ENCODE measurements at places on chromosomes 13 and 19.

GRCh38 chr13:44620057-44620456 is 43.9 kb upstream of the TSC22D1 start:
- no peak for DNase-seq

- no peak for DNase-seq
Observed at GRCh38 chr19:44600466-44600865, 12.9 kb upstream of the IGSF23 start.

- no peak for DNase-seq
Observed at GRCh38 chr13:97344265-97345175, 89.4 kb upstream of the RAP2A start.

- no peak for DNase-seq
Observed at GRCh38 chr19:13796301-13797057, 1.2 kb downstream of the ZSWIM4 start.

DNA sequence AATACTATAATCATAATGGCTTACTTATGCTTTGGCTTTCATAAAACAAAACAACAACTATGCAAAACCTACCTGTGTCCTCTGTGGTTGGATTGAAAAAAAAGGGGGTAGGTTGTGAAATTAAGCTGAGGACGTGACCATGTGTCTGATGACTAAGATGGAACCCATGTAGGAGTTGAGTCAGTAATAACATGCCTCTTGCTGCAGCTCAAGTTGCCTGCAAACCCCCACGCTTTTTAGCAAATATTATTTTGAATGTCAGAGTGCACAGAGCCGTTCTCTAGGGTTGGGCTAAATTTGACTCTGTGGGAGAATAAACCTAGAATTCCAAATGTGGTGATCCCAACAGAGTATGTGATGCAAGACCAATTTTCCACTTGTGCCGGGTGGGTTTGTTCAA is 209.3 kb downstream of the KCNRG start:
- no peak for DNase-seq

DNA sequence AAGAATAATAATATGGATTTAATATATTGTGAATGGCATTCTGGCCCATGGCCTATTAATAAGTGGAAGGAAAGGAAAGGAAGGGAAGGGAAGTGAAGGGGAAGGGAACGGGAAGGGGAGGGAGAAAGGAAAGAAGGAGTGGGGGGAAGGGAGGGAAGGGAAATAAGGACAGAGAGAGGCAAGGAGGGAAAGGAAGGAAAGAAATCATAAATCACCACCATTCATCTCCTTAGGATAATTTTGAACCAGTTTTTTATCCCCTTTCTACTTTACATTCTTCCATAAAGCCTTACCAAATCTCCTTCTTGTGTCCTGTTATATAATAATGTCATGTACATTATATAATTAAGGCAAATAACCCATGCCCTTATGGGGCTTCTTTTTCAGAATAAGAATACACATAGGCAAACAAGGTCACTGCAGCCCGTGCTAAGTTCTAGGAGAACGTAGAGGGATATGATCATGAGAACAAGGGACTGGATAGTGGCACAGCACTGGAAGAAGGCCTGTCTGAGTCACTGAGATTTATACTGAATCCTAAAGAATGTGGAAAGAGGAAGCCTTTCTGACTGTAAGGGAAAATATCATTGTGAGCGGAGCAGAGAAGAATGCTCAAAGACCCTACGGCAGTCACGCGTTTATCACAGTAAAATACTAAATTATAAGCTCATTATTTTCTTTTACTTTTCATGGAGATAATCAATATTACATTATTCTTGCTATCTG is 444.5 kb upstream of the GPC6 start:
- DNase-seq = no peak

- peak; percentile 81 for DNase-seq
Observed at GRCh38 chr19:51002542-51003311, 1.3 kb upstream of the KLK8 start.

DNA sequence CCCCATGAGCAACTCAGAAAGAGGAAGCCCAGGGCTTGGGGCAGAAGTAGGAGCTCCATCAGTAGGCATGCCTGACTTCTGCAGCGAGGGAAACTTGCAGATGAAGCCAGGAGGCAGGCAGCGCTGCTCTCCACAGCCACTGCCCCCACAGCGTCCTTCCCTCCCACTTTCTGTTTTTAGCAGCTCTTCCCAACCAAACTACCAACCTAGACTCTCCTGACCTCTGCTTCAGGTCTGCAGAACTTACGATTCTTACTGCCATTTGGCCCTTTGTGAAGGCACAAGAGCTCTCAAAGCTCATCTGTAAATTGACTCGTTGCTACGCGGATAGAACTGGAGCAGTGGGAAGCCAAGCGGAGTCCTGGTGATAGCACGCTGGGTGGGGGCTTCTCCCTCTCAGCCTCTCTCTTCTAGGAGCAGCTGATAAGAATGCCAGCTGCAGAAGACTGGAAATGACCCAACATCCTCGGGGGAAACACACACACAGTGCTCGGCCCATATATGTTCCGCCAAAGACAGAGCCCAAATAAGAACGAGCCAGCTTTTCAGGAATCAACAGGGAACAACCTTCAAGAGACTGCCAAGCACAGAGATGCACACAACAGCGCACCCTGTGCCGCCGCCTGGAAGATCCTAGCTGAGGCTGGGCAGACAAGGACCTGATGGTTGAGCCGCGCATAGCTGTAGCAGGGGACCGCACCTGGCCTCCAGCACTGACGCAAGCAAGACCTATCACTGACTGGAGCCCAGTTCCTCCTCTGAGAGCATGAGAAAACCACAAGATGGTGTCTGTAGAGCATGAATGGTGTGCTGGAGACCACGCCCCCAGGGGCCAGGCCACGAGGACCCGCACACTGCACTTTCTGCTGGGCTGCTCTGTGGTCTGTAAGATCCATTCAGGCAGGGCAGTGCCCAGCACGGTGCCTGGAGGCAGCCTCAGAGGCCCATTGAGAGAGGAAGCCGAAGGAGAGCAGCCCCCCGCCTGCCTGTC is 15.9 kb upstream of the SLC35E1 start:
- DNase-seq = no peak

DNA sequence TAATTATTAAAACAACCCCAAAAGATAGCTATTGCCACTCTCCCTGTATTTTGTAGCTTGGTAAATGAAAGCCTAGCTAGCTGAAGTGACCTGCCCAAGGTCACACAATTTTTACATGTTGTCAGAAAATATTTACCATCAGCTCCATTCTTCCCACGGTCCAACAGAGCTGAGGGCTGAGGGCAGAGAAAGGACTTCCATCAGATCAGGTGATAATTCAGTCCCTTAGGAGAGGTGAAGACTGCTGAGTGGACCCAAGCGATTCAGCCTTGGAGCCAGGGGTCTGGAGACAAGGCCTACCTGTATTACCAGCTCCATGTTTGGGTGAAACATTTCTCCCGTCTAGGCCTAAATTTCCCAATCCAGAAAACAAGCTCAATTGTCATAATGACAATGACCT is 149.5 kb upstream of the TSHZ3 start:
- DNase-seq = no peak

DNA sequence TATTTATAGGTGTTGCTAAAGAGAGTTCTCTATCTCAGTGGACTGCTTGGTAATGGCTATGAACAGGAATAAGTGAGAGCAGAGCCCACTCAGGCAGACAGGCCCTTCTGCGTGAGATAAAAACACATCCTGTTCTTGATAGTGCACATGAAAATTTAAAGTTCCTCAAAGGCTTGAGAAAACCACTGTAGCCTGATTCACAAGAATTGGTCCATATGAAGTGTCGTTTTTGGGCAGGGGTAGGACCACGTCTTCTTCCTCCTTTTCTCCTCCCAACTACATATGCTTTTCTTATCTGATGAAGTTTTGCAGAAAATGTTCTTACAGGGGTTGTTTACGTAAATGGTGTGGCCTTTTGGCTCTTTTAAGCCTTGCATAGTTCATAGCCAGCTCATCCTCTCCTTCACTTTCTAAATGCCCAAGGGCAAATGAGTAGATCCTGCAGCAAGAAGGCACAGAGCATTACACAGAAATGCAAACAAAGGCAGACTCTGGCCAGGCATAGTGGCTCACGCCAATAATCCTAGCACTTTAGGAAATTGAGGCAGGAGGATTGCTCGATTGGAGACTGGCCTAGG is 53.8 kb downstream of the RNF6 start:
- no peak for DNase-seq

DNA sequence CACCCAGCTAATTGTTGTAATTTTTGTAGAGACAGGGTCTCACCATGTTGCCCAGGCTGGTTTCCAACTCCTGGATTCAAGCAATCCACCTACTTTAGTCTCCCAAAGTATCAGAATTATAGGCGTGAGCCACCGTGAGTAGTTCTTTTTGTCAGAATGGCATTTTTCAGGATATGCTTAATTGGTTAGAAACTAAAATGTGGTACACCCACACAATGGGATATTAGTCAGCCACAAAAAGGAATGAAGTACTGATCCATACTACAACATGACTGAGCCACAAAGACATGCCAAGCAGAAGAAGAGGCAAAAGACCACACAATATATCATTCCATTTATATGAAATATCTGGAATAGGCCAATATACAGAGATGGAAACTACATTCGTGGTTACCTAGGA is 41.7 kb upstream of the MAP3K10 start:
- no peak for DNase-seq

- no peak for DNase-seq
Observed at GRCh38 chr13:73365252-73365651, 306.4 kb downstream of the KLF5 start.

- DNase-seq = no peak
Observed at GRCh38 chr13:32616883-32617511, 30.7 kb downstream of the PDS5B start.

- no peak for DNase-seq
Observed at GRCh38 chr13:107881362-107881761, 334.0 kb downstream of the LIG4 start.

GRCh38 chr19:49614096-49614833 is 23.3 kb downstream of the PRR12 start:
- DNase-seq = no peak

DNA sequence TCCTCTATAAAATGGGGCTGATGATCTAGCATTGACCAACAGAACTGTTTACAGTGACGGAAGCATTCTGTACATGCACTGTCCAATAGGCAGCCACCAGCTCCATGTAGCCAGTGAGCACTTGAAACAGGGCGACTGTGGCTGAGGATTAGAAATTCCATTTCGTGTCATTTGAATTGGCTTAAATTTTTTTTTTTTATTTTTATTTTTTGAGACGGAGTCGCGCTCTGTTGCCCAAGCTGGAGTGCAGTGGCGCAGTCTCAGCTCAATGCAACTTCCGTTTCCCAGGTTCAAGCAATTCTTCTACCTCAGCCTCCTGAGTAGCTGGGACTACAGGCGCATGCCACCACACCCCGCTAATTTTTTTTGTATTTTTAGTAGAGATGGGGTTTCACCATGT is 3.0 kb downstream of the PRKCG start:
- no peak for DNase-seq

DNA sequence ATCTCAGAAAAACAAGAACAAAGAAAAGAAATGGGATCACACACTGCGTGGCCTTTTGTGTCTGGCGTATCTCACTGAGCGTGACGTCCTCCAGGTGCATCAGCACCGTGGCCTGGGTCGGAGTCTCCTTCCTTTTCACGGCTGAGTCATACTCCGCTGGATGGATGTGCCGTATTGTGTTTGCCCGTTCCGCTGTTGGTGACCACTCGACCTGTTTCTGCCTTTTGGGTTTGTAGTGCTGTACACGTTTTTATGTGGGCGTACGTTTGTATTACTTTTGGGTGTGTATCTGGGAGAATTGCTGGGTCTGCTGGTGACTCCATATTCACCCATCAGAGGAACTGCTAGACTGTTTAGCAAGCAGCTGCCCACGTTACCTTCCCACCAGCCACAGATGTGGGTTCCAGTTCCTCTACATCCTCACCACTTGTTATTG is 11.4 kb downstream of the ARID3A start:
- no peak for DNase-seq

GRCh38 chr13:73861136-73861535 is 273.1 kb downstream of the KLF12 start:
- DNase-seq = no peak

All from iPS DF 19.7 (cell line).